ENCODE measurements at places on chromosomes 16 and 17. TPM values are rescaled to one million over a fixed set of nuclear protein-coding genes. Genes with fewer than 3 reads are reported as not detected.

The NKD1 gene
- total RNA-seq: 1.3 TPM

The HOXB8 gene
- not detected for total RNA-seq

The DNAAF8 gene
- total RNA-seq: 0.40 TPM

The PRAC1 gene
- not detected for total RNA-seq

The LDHD gene
- 0.20 TPM for total RNA-seq

The SLC22A31 gene
- total RNA-seq: 1.8 TPM

The KRTAP9-8 gene
- not detected for total RNA-seq

The SLC35G6 gene
- total RNA-seq: not detected

Measured in activated CD4-positive, alpha-beta T cell treated with anti-CD3 and anti-CD28 coated beads, Interleukin-2, amount 10 ng/mL, durations not matched to agents 7 days and 5 days (primary cell).